ENCODE measurements at places on chromosomes 4 and X.

- DNase-seq: no peak
Measured at GRCh38 chr4:53914313-53915016, 149.9 kb downstream of the CHIC2 start.

- DNase-seq: no peak
Measured at GRCh38 chrX:10634392-10635161, 14.2 kb upstream of the MID1 start.

DNA sequence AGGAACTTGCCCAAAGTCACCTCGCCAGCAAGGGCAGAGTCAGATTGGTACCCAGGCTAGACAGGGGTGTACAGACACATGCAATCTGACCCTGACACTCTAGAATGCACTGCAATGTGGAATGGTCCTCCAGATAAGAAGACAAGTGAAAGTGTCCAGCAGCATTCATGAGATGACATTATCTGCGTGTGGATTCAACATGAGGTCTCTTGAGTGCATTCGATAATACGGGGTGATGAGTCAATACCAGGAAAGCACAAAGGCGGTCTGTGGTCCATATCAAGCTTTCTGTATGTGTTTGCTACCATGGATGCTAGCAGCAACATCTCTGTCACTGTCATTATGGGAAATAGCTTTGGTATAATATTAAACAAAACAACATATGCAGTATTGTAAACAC is 6.8 kb upstream of the XAGE3 start:
- no peak for DNase-seq

DNA sequence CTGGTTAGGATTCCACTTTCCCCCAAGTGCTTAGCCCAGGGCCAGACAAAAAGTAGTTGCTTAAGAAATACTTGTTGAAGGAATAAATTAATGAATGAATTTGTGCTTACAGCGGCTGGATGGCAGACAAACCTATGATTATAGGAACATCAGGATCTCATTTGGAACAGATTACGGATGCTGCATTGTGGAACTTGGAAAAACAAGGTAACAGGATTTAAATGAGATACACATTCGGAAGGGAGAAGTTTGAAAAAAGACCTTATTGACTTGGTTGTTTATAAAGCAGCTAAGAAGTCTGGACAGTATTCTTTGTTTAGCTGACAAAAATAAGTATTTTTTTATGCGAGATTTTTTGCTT is 572 bp downstream of the EXOSC9 start:
- DNase-seq: no peak

DNA sequence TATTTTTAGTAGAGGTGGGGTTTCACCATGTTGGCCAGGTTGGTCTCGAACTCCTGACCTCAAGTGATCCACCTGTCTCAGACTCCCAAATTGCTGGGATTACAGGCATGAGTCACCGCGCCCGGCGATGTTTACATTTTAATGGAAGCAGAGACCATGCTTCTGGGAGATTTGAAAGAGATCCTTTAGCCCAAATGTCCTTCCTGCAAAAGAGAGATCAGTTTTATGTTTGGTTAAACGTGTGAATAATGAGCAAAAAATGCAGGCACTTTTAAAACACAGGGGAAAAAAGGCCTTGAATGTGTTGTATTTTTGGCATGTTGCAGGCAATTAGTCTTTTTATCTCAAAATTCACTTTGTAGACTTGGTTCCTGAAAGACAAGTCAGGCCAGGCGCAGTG is 95.8 kb upstream of the ELOVL6 start:
- DNase-seq: no peak

DNA sequence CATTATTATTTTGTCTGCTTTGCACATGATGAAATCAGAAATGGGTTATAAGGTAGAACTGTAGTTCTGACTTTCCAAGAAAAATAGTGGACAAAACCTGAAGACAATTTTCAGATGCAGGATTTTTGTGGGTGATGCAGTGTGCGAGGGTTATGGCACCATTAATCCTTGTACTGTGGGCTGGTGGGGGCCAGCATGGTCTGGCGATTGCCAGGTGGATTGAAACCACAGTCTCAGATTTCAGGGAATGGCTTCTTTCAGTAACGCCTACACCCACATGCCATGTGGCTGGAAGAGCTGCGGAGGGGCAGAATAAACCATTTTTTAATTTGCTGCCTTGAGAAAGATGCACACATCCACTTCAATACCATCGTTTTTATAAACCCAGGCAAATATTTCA is 150.5 kb downstream of the ARSF start:
- DNase-seq: no peak

DNA sequence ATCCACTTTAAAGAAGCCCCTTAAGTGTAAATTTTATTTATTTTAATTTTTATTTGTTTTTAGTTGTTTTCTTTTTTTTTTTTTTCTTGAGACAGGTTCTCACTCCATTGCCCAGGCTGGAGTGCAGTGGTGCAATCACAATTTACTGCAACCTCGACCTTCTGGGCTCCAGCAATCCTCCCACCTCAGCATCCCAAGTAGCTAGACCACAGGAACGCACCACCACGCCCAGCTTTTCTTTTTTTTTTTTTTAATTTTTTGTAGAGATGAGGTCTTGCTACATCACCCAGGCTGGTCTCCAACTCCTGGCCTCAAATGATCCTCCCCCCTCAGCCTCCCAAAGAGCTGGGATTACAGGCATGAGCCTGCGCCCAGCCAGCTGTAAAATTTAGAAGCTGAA is 6.0 kb downstream of the SAT1 start:
- DNase-seq: no peak

All from central memory CD8-positive, alpha-beta T cell (primary cell).